Thyroid gland (tissue), 4 donors: ENCODE measurements at places on chromosomes 3 and 15. TPM values are rescaled to one million over a fixed set of nuclear protein-coding genes. Genes with fewer than 3 reads are reported as not detected.

The TMEM212 gene
- not detected for total RNA-seq

The IGSF10 gene
- 6.6 TPM for total RNA-seq

The CLCN2 gene
- total RNA-seq = 6.0 TPM

The PKM gene
- 587 TPM for total RNA-seq

The RLBP1 gene
- not detected for total RNA-seq

The ROPN1 gene
- not detected for total RNA-seq
